A549 treated with RU486 at 1 μM for 4 hours (cell line): ENCODE measurements at places on chromosomes 2 and 18. TPM values are rescaled to one million over a fixed set of nuclear protein-coding genes. Genes with fewer than 3 reads are reported as not detected.

Gene PTPRN
- 0.87 to 2.0 TPM (median 1.3 TPM) in 5 replicates for total RNA-seq

Gene GREB1
- total RNA-seq = 1.8 to 3.7 TPM (median 3.0 TPM) in 5 replicates

Gene SPATA3
- not detected in 5 replicates for total RNA-seq

Gene TANC1
- total RNA-seq = 5.4 to 9.4 TPM (median 9.3 TPM) in 5 replicates

Gene IRS1
- total RNA-seq = 11.5 to 17.3 TPM (median 15.6 TPM) in 5 replicates

Gene DCTN1
- 104 to 150 TPM (median 150 TPM) in 5 replicates for total RNA-seq

Gene FEV
- not detected in 5 replicates for total RNA-seq

Gene DSG1
- not detected in 5 replicates for total RNA-seq

Gene CHRND
- not detected in 5 replicates for total RNA-seq

Gene CTAGE1
- not detected in 5 replicates for total RNA-seq

Gene KIAA2012
- total RNA-seq = not detected in 5 replicates

Gene ECEL1
- 0.19 to 0.74 TPM (median 0.23 TPM) in 5 replicates for total RNA-seq

Gene CFAP53
- 0.13 to 0.37 TPM (median 0.15 TPM) in 5 replicates for total RNA-seq

Gene MYO7B
- 0.09 to 0.28 TPM (median 0.22 TPM) in 4 of 5 replicates, not detected in the other for total RNA-seq

Gene C2orf15
- total RNA-seq = 0.42 to 0.64 TPM (median 0.50 TPM) in 4 of 5 replicates, not detected in the other

Gene FBXO48
- 0.45 to 0.56 TPM (median 0.49 TPM) in 5 replicates for total RNA-seq

Gene C2orf81
- total RNA-seq = 1.9 to 3.5 TPM (median 3.2 TPM) in 5 replicates

Gene NFU1
- total RNA-seq = 45.2 to 52.7 TPM (median 48.4 TPM) in 5 replicates

Gene IL1B
- total RNA-seq = 0.34 to 0.58 TPM (median 0.41 TPM) in 4 of 5 replicates, not detected in the other

Gene SIGLEC15
- total RNA-seq = 0.07 to 0.08 TPM (median 0.07 TPM) in 3 of 5 replicates, not detected in the others

Gene SMARCAL1
- total RNA-seq = 15.7 to 17.2 TPM (median 17.0 TPM) in 5 replicates

Gene SGO2
- total RNA-seq = 4.0 to 16.4 TPM (median 14.5 TPM) in 5 replicates

Gene ZC3H6
- total RNA-seq = 0.09 to 0.47 TPM (median 0.28 TPM) in 5 replicates

Gene UGT1A6
- 1.2 to 2.3 TPM (median 1.6 TPM) in 5 replicates for total RNA-seq

Gene MEP1B
- 0.06 TPM in 1 of 5 replicates, not detected in the others for total RNA-seq

Gene CDCA7
- total RNA-seq = 38.0 to 48.5 TPM (median 47.3 TPM) in 5 replicates

Gene CIB4
- 0.20 to 0.28 TPM in 2 of 5 replicates, not detected in the others for total RNA-seq

Gene NCKAP1
- total RNA-seq = 51.4 to 110 TPM (median 101 TPM) in 5 replicates

Gene MSGN1
- total RNA-seq = not detected in 5 replicates

Gene HJURP
- 76.2 to 89.5 TPM (median 80.6 TPM) in 5 replicates for total RNA-seq

Gene MARCHF4
- 47.3 to 64.6 TPM (median 56.8 TPM) in 5 replicates for total RNA-seq

Gene REV1
- 10.3 to 13.0 TPM (median 12.0 TPM) in 5 replicates for total RNA-seq

Gene MROH2A
- 0.18 to 0.31 TPM (median 0.24 TPM) in 4 of 5 replicates, not detected in the other for total RNA-seq

Gene SATB2
- 3.1 to 3.7 TPM (median 3.6 TPM) in 5 replicates for total RNA-seq

Gene CD207
- not detected in 5 replicates for total RNA-seq

Gene TDRD15
- not detected in 5 replicates for total RNA-seq

Gene KLHL14
- not detected in 5 replicates for total RNA-seq

Gene RTP5
- not detected in 5 replicates for total RNA-seq

Gene FBXO36
- 0.93 to 1.8 TPM (median 1.2 TPM) in 5 replicates for total RNA-seq

Gene TFCP2L1
- 0.95 to 1.3 TPM (median 1.2 TPM) in 5 replicates for total RNA-seq

Gene SDC1
- total RNA-seq = 151 to 223 TPM (median 171 TPM) in 5 replicates

Gene AGXT
- not detected in 5 replicates for total RNA-seq

Gene LOXHD1
- total RNA-seq = not detected in 5 replicates

Gene LAMA1
- total RNA-seq = 0.05 to 0.08 TPM (median 0.07 TPM) in 5 replicates

Gene SCLY
- total RNA-seq = 16.8 to 23.4 TPM (median 21.1 TPM) in 5 replicates

Gene CCDC141
- not detected in 5 replicates for total RNA-seq

Gene ZNF532
- total RNA-seq = 19.3 to 22.8 TPM (median 21.8 TPM) in 5 replicates

Gene FIGN
- total RNA-seq = 1.6 to 2.6 TPM (median 2.0 TPM) in 5 replicates

Gene MFSD2B
- total RNA-seq = 0.28 to 0.56 TPM (median 0.36 TPM) in 5 replicates

Gene NTSR2
- total RNA-seq = not detected in 5 replicates

Gene DES
- 0.05 to 0.24 TPM (median 0.13 TPM) in 3 of 5 replicates, not detected in the others for total RNA-seq

Gene SLC30A3
- total RNA-seq = 2.5 to 3.8 TPM (median 3.8 TPM) in 5 replicates
